ENCODE measurements at places on chromosomes 6 and 20.

GRCh38 chr6:29631209-29631810 is 1.7 kb downstream of the GABBR1 start:
- no peak for DNase-seq

- DNase-seq = no peak
Measured at GRCh38 chr6:37785002-37785662, 34.4 kb upstream of the ZFAND3 start.

DNA sequence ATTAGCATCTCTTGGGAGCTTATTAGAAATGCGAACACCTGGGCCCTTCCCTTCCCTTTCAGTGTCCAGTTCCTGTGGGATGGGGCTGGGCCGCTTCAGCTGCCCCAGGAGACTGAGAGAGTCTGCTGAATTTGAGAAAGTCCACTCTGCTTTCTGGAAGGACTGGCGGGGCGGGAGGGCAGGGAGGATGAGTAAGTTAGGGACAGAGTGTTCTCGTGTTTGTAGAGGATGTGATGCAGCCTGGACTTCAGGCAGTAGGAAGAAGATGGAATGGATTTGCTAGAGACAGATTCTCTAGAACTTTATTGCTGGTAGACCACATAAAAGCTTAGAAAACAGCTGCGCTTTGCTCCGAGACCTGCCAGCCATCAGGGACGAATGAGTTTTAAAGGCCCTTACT is 1.1 kb upstream of the TULP4 start:
- DNase-seq = no peak

DNA sequence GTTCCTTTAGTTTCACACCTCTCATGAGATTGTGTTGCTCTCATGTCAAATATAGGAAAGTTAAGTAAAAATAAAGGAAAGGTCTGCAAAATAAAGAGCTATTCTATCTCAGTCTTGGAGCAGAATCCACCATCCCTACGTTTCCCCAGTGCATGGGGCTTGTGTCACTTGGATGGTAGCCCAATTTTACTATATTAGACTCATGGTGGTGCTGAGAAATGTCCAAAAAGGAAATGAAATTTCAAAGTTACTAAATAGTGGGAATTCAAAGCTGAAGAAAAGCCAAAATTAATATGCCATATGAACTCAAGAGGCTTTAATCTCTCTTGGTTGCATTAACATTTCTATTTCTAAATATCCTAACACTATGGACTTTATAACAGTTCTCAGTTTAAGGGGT is 1283.3 kb upstream of the GJE1 start:
- no peak for DNase-seq

GRCh38 chr6:44558832-44559251 is 171.3 kb downstream of the CDC5L start:
- DNase-seq = no peak

DNA sequence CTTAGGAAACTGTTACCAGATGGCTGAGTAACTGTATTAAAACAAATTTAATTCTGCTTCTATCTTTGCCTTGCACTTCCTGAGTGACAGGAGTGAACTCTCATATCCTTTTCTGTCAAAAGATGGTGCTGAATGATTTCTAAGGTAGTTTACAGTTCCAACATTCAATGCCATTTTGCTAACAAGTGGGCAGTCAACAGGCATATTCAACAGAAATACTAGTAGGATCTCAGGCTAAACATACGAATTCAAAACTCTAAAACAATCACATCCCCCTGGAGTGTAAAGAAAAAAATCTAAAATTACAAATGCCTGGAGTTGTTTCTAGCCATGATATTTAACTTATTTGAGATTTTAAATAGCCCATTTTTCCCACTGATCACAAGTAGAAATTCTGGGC is 6.7 kb downstream of the PSMB9 start:
- no peak for DNase-seq

GRCh38 chr20:1184260-1184637 is 532 bp downstream of the TMEM74B start:
- no peak for DNase-seq

DNA sequence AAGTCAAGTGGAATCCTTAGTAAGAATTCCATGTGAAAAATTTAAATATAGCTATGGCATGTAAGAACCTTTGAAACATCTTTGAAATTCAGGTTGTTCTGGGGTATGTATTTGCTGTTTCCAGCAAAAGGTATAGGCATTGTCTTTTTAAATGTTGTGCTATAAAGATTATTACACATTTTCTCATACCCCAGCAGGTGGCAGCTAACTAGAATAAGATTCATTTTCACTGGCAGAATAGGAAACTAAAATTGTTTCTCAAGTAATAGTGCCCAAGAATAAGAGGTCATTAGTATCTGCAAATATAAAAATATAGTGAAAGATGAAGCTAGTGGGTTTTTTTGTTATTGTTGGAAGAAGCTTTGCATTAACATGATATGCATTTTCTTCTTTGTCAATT is 1.8 kb downstream of the GRIK2 start:
- no peak for DNase-seq

GRCh38 chr6:56238352-56238751 is 9.0 kb downstream of the COL21A1 start:
- DNase-seq = no peak

DNA sequence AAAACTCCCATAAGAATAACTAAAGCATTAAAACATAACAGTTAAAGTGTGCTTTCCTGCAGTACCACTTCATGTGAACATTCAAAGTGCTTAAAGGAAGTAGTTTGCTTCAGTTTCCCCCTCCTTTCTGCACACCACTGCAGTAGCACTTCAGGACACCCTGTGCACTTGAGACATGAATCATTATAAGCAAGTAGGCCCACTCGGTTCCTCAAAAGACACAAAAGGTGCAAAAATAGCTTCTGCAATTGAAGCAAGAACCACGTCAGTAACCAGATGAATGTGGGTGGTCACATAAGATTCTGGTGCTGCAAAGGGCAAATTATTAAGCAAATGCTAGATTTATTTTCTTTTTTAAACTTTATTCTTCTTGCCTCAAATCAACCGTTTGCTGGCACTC is 160.6 kb downstream of the HIVEP2 start:
- no peak for DNase-seq

DNA sequence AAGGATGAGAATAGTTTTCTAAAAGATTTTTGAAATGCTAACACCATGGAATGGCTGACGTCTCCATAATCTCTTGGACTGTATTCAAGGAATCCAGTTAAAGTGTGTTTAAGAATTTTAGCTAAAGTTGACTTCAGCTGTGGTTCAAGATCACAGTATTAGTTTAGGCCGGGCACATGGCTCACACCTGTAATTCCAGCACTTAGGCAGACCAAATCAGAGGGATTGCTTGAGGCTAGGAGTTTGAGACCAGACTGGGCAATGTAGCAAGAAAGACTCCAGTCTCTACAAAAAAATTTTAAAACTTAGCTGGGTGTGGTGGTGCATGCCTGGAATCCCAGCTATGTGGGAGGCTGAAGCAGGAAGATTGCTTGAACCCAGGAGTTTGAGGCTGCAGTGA is 68.2 kb downstream of the RFPL4B start:
- no peak for DNase-seq

GRCh38 chr6:111536910-111537527 is 54.0 kb upstream of the REV3L start:
- DNase-seq = no peak

DNA sequence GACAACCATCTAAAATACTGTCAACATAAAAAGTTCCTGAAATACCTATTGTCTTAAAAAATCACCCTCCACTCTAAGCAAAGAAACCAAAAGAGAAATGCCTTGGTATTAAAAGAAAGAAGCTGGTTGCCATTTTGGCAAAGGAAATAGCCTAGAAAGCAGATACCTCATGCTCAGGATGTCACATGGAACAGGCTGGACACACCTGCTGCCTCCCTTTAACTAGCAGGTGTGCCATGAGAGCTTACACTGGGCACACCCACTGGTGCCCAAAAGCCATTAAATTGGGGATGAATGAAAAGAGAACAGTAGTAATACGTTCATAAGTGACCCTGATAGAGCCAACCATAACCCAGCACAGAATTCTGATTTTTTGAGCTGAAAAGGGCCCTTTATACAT is 1.5 kb downstream of the SLC23A2 start:
- no peak for DNase-seq

- DNase-seq = no peak
Measured at GRCh38 chr6:16660157-16660497, 101.1 kb downstream of the ATXN1 start.

DNA sequence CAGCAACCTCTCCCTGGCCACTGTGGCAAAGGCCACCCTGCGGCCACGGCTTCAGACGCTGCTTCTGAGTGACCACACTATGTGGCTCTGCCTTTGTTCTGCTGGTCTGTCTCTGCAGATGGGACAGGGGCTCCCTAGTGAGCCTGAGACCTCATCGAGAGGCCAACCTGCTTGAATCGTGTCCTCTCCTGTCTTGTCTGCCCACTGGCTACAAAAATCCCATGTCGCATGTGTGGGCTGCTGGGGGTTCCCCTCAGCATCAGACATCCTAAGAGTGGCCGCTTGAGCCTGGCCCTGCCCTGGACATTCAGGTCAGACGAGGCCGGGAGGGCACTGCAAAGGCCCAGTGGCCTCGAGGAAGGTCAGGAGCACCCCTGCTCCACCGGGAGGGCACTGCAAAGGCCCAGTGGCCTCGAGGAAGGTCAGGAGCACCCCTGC is 222.9 kb downstream of the DLL1 start:
- DNase-seq = no peak

Measured in activated CD4-positive, alpha-beta memory T cell treated with anti-CD3 and anti-CD28 coated beads, Interleukin-2, amount 10 ng/mL, durations not matched to agents 7 days and 5 days (primary cell).